CD8-positive, alpha-beta memory T cell (primary cell): ENCODE measurements at places on chromosomes 3 and 15.
A peak's percentile ranks its signal among the peaks of the same experiment; 100 is the strongest.

DNA sequence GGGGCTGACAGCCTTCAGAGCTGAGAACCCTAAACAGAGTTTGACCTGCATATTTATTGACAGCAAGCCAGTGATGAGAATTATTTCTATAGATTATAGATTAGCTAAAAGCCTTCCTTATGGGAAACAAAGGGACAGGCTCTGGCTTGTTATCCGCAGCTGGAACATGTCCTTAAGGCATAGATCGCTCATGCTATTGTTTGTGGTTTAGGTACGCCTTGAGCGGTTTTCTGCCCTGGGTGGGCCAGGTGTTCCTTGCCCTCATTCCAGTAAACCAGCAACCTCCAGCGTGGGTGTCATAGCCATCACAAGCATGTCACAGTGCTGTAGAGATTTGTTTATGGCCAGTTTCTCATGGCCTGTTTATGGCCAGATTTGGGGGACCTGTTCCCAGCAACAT, 10.2 kb upstream of the FAH start:
- no peak for DNase-seq

- no peak for DNase-seq
Measured at GRCh38 chr3:105715372-105715771, 153.4 kb downstream of the CBLB start.

GRCh38 chr3:13069495-13069894, 3.7 kb downstream of the IQSEC1 start:
- peak; percentile 74 for DNase-seq

DNA sequence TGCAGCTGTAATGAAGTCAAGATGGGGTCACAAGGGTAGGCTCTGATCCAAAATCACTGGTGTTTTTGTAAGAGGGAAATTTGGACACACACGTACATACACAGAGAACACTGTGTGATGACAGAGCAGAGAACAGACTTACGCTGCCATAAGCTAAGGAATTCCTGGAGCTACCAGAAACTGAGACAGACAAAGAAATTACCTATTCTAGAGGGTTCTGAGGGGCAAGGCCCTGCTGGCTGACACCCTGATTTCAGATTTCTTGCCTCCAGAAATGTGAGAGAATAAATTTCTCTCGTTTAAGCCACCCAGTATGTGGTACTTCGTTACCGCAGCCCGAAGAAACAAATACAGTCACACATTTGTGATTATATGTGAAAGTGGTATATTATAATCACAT, 24.8 kb downstream of the CBLB start:
- no peak for DNase-seq

- peak; percentile 7 for DNase-seq
Measured at GRCh38 chr3:115659253-115660220, 36.2 kb downstream of the GAP43 start.

- DNase-seq: no peak
Measured at GRCh38 chr3:63976161-63976871, 47.0 kb downstream of the PSMD6 start.

DNA sequence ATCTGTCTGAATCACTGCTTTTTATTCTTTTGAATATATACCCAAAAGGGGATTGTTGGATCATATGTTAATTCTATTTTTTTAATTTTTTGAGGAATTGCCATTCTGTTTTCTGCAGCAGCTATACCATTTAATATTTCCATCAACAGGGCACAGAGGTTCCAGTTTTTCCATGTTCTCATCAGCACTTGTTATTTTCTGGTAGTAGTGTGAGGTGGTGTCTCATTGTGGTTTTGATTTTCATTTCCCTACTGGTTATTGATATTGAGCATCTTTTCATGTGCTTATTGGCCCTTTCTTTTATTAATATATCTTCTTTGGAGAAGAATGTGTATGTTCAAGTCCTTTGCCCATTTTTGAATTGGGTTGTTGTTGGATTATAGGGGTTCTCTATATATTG, 68.1 kb downstream of the PDE8A start:
- no peak for DNase-seq

DNA sequence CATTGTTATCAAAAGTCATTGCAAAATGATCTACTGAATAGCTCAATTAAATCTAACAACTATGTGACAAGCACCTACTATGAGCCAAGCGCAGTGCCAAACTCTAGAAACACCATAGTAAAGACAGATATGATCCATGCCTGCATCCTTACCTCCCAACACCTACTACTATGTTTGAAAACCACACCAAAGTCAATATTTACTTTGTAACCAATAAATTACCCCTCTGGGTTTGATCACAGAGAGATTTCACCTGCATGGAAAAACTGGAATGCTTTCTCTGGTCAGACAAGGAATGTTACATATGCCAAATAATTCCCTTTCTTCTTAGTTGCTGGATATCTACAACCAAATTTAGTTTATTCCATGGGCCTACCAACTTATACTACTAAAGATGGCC, 422.2 kb downstream of the FHIT start:
- DNase-seq: no peak

- DNase-seq: peak; percentile 3
Measured at GRCh38 chr3:186871403-186871924, 29.0 kb downstream of the ADIPOQ start.

- no peak for DNase-seq
Measured at GRCh38 chr3:41690766-41691563, 270.9 kb downstream of the ULK4 start.

GRCh38 chr3:165753560-165753959, 83.7 kb downstream of the BCHE start:
- no peak for DNase-seq

DNA sequence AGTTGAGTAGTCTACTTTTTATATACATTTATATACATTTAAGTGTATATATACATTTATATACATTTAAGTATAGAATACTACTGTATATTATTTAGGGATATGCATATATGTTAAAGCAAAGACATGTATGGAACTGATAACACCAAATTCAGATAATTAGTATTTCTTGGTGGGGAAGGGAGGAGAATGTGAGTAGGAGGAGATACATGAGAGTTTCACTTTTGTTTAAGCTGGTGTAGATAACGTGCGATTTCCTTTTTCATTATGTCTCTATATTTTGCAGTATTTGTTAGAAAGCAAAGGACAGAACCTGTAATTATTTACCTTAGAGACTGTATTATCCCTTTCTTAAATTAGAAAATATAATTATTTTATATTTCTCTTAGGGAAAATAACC, 16.6 kb upstream of the NIT2 start:
- DNase-seq: no peak

GRCh38 chr15:80465626-80466005, 61.4 kb downstream of the ARNT2 start:
- no peak for DNase-seq

- DNase-seq: peak; percentile 75
Measured at GRCh38 chr15:45458746-45459403, 63.7 kb downstream of the SLC30A4 start.

DNA sequence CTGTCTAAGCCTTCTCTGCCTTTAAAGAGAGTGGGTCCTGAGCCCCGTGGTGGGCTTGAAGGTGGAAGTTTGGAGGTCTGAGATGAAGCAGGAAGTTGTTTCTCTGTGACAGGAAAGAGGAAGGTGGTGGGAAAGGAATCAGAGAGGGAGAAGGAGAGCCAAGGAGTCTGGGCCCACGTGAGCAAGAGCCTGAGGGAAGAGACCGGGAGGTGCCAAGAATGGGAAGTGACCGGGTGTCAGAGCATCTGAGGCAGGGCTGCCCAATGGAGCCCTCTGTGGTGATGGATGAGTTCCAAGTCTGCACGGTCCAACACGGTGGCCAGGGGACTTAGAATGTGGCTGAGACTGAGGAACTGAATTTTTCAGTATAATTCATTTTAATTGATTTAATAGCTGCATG, 24.6 kb downstream of the ALDH1L1 start:
- DNase-seq: no peak

GRCh38 chr3:127848131-127849129, 26.1 kb upstream of the MGLL start:
- DNase-seq: no peak

GRCh38 chr3:69149586-69149985, 27.2 kb upstream of the LMOD3 start:
- DNase-seq: no peak

- DNase-seq: no peak
Measured at GRCh38 chr3:41018855-41019254, 180.4 kb upstream of the CTNNB1 start.

GRCh38 chr3:480070-480469, 283.5 kb downstream of the CHL1 start:
- DNase-seq: no peak

GRCh38 chr15:61411902-61412510, 182.9 kb upstream of the RORA start:
- DNase-seq: no peak

DNA sequence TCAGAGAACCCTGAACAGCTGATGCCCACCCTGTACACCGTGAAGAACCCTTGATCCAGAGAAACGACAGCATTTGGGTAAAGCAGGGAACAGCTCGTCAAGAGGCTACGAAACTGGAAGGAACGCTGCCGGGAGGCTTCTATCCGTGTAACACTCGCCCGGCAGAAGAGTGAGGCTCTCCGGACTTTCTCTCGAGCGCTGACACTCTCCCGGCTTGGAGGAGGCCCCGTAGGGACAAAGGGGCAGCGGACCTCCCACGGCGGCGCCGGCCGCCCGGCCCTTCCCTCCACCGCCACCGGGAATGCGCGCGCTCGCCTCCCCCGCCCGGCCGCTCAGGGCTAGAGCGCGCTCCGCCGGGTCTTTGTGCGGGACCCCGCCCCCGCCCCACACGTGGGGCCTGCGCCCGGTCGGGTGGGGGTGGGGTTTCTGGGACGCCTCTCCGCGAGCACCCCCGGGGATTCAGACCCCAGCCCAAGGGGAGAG, 1.7 kb downstream of the HYAL2 start:
- peak; percentile 46 for DNase-seq

DNA sequence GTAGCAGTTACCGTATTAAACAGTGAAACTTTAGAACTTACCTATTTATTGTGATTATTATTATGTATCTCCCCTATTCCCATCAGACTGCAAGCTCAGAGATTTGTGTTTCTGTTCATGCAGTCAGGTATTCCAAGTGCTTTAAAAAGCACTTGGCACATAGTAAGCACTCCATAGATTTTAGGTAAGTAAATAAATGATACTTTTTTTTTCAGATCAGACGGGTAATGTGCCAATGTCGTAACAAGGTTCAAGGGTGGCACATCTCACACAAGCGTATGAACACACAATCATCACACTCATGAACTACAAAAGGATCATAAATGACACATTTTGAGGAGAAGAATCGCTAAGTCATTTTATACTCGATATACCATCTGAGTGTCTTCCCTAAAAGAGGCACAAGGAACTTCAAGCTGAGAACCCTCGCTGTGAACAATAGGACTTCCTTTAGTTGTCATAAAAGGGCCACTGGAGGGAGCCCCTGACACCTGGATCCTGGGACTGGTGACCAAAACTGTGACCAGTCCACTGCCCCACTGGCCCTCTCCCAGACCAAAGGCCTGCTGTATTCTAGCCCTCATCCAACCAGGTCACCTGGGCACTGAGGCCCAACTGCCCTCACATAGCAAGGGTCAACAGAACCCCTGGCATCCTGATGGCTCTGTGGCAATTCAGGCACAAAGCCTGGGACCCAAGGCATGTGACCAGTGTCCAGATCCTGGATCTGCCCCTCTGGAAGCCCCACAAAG, 32.1 kb downstream of the KIF9 start:
- DNase-seq: no peak

- no peak for DNase-seq
Measured at GRCh38 chr3:141266186-141266585, 34.6 kb downstream of the PXYLP1 start.

DNA sequence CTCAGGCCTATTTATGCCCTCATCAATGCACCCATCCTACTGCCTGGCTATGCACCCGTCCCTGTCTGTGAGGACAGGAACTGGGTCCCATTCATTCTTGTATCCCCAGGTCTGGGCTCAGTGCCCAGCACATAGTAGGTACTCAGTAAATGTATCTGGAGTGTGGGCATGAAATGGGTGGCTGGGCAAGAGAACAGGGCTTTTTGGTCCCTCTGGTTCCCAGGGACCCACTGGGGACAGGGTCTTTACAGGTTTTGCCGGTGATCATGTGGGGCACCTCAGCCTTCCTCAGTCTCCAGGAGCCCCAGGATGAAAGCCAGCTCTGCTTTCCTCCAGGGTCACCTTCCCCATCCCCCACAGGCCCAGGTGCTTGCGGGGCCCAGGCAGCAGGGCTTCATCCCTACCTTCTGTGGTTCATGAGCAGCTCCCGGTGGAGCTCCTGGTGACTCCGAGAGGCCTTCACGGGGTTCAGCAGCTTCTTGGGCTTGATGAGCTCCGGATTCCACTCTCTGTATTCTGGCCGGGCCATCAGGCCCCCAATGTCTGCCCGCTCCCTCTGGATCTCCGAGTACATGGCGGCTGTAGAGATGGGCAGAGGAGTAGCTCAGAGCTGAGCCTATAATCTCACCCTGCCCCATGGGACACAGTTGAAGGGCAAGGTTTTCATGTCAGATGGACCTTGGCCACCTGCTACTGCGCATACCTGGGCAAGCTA, 7.7 kb downstream of the FAM107A start:
- DNase-seq: no peak

DNA sequence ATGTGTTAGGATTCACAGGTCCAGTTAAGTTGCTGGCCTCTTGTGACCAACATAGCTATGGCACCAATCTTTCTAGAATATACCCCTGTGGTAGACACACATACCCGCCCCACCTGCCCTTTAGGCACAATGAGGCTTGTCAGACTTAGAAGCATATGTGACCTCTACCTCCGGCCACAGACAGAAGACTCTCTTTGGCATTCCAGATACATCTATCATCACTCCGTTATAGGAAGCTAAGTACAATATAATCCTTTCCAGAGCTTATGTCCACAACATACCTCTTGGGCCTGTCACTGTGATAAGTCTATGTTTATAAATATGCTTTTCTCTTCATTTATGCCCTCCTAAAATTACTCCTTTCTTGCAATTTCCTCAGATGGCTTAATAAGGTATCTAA, 39.8 kb downstream of the CD47 start:
- DNase-seq: no peak

DNA sequence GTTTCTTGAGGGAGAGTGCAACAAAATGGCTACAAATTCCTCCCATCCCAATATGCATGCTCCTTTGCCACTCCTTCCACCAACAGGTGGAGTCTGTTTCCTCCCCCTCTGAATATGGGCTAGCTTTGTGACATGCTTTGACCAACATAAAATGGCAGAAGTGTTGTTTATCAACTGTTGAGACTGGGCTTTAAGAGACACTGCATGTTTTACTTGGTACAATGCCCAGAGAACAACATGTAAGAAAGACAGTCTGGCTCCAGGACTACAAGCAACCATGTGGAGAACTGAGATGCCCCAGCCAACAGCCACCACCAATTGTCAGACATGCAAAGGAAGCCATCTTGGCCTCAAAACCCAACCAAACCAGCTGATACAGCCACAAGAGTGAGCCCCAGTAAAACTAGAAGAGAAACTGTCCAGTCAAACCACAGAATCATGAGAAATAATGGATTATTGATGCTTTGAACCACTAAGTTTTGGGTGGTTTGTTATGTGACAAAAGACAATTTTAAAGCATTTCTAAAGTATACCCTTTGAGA, 40.5 kb downstream of the NUDT16 start:
- no peak for DNase-seq
